ENCODE measurements at places on chromosomes 5 and 9.

- no peak for DNase-seq
Observed at GRCh38 chr5:169085212-169085611, 215.7 kb downstream of the SLIT3 start.

DNA sequence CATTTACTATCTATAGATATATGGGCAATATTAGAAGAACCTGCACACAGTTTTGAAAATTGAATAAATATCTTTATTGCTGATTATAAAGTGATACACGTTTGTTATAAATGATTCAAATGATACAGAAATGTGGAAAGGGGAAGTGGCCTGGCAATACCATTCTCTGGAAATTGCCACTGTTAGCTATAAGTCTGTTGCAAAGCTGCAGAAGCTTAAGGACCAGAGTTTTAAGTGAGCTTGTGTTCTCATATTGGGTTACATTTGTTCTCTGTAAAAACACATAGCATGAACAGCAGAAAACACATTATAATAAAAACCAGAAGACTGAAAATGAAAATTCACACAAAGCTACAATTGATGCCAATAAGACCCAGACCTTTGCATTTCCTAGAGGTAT lies 59.6 kb downstream of the RASGRF2 start:
- no peak for DNase-seq

DNA sequence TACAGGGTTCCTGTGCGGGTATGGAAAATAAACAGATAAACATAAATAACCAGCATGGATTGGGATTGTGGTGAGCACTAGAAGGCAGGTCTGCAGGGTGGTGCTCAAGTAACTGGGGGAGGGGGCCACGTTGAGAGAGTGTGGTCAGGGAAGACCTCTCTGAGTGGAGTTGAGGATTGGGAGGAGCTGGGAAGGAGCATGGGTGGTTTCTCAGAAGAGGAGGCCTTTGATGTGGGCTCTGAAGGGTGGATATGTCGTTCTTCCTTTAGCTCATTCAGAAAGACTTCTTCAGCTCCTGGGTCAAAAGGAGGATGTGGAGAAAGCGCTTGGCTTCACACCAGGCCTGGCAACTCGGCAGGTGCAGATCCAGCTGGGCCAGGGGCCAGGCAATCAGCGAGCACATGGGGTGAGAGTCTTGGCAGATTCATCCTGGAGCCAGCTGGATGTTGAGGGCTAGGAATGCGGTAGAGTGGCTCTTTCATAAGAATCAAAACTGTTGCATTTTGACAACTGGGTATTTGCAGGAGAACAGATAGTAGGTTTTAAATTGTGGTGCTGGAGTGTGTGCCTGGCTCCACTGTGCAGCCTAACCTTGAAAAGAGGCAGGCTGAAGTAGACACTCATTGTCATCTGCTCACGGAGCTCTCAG lies 71.7 kb downstream of the PCSK5 start:
- no peak for DNase-seq

DNA sequence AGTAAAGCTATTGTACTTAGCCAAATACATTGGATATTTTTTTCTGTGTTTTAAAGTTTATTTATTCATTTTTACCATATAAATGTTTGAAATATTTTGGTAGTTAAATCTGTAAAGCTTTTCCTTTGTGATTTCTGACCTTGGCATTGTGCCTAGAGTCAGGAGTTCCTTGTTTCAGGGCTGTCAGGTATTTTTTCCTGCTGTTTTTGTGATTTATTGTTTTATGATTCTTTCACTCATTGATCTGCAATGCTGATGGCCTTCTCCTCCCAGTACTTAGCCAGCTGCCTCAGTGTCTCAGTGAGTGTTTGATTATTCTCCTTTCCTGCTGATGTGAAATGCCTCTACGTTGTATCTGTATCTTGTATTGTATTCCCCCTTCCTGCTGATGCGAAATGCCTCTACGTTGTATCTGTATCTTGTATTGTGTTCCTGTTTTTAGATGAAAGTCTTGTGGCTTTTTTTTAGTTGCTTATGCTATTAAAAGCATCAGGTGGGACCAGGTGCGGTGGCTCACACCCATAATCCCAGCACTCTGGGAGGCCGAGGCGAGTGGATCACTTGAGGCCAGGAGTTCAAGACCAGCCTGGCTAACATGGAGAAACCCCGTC lies 61.0 kb downstream of the EHMT1 start:
- no peak for DNase-seq

Data from stimulated activated CD4-positive, alpha-beta T cell treated with anti-CD3 and anti-CD28 coated beads, Interleukin-2, amount 100 ng/mL, for 4 hours (primary cell).